ENCODE measurements at places on chromosomes 3 and 15. TPM values are rescaled to one million over a fixed set of nuclear protein-coding genes. Genes with fewer than 3 reads are reported as not detected.

Gene AP3B2
- total RNA-seq, result not detected

Gene ZNF502
- total RNA-seq, result 4.4 TPM

Gene TNIK
- total RNA-seq, result 1.1 TPM

Gene GAP43
- not detected for total RNA-seq

Gene CHRFAM7A
- total RNA-seq, result 0.51 TPM

Gene IQCF6
- not detected for total RNA-seq

Gene UACA
- total RNA-seq, result 18.2 TPM

Gene RPL14
- 532 TPM for total RNA-seq

Gene CCDC33
- total RNA-seq, result not detected

Gene STX19
- 0.53 TPM for total RNA-seq

Gene AKAP13
- total RNA-seq, result 53.4 TPM

Gene ASB14
- total RNA-seq, result not detected

Gene TMOD3
- 99.5 TPM for total RNA-seq

Gene GP9
- total RNA-seq, result not detected

Gene TRIM42
- not detected for total RNA-seq

Gene RHOV
- total RNA-seq, result 38.7 TPM

Gene ACTL6A
- total RNA-seq, result 64.6 TPM

Gene KBTBD12
- total RNA-seq, result under 0.01 TPM

Gene OCA2
- total RNA-seq, result 0.26 TPM

Gene FAM43A
- total RNA-seq, result 3.7 TPM

Gene GATA2
- not detected for total RNA-seq

Gene MESP2
- 0.13 TPM for total RNA-seq

Gene EFCAB12
- total RNA-seq, result not detected

Gene ZNF609
- 17.0 TPM for total RNA-seq

Gene DCUN1D1
- 34.7 TPM for total RNA-seq

Gene IQCB1
- total RNA-seq, result 34.0 TPM

Gene ECE2
- total RNA-seq, result not detected

Gene RAB43
- 15.0 TPM for total RNA-seq

Gene BNC1
- total RNA-seq, result 74.2 TPM

Gene MCF2L2
- 0.26 TPM for total RNA-seq

Gene CHST2
- 2.9 TPM for total RNA-seq

Gene TMOD2
- 2.2 TPM for total RNA-seq

Gene SLC28A1
- not detected for total RNA-seq

Gene CLDN1
- total RNA-seq, result 26.6 TPM

Gene FEZF2
- not detected for total RNA-seq

Gene PRC1
- 6.1 TPM for total RNA-seq

Gene GOLGA6B
- not detected for total RNA-seq

Gene ARNT2
- 0.26 TPM for total RNA-seq

Gene XCR1
- under 0.01 TPM for total RNA-seq

Gene APPL1
- total RNA-seq, result 29.5 TPM

Gene PLCB2
- total RNA-seq, result not detected

Gene STRIT1
- not detected for total RNA-seq

Gene DNASE1L3
- 2.3 TPM for total RNA-seq

Measured in bronchial epithelial cell (primary cell).